Activated B cell treated with CpG ODN at 0.5 μM for 24 hours (primary cell): ENCODE measurements at places on chromosomes 2 and 18. TPM values are rescaled to one million over a fixed set of nuclear protein-coding genes. Genes with fewer than 3 reads are reported as not detected.

DNA sequence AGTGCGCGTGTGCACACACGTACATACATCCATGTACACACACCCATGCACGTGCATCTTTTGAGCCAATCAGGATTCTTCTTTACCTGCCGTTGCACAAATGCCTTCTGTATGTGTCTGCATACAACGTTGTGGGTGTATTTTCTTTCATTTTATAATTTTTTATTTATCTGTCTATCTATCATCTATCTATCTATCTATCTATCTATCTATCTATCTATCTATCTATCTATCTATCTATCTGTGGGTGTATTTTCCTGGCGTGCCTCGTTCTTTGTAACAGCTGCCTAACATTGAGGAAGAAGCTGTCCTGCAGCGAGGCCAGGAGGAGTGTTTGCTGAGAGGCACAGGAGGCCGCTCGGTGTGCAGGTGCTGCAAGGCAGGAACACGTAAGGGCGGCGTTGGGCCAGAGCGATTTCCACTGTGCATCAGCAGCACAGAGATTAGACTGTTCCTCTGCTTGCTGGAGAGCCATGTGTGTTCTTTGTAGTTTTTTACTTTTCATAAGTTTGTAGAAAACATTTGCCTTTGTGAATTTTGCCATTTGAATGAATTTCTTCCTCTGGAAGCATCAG, 84.4 kb downstream of the DGKD start:
- DNase-seq: no peak

The NR4A2 gene
- total RNA-seq: 6.7 and 7.5 TPM in 2 replicates

The GGCX gene
- 30.0 and 30.7 TPM in 2 replicates for total RNA-seq

- no peak for DNase-seq
These were observed 158.6 kb upstream of the RBMS1 start for GRCh38 chr2:160652236-160652635.

- DNase-seq: no peak
These were observed 46.4 kb upstream of the ACAA2 start for GRCh38 chr18:49859725-49860124.

- DNase-seq: no peak
These were observed 209.4 kb upstream of the SP5 start for GRCh38 chr2:170505631-170506275.

DNA sequence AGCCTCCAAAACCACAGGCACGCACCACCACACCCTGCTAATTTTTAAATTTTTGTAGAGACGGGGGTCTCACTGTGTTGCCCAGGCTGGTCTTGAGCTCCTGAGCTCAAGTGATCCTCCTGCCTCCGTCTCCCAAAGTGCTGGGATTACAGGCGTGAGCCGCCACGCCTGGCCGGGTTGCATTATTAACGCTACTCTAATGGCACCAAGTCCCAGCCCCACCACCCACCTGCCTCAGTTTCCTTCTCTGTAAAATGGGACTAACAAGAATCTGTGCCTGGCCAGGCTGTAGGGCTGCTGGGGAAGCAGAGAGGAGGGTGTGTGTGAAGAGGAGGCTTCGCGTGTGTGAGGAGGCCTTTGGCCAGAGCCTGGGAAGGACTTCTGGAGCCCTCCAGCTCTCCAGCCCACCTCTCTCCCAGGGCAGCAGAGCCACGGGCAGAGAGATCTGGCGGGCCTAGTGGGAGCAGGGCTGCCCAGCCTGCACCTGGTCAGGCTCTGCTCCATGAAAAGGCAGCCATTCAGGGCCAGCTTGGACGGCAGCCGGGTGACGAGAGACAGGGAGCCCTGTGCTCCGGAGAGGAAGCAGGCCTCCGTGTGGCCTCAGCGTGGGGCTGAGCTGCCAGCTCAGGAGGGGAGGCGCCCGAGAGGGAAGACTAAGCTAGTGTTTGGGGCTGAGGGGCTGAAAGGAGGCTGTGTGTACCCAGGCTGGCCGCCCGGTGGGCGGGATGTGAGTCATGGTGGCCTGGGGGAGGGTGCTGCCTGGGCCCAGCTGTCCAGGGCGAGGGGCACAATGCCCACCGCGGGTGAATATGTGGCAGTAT, 7.4 kb upstream of the B3GNT7 start:
- DNase-seq: no peak

The FSHR gene
- total RNA-seq: not detected in 2 replicates

The EVX2 gene
- not detected in 2 replicates for total RNA-seq

- DNase-seq: no peak
These were observed 127.4 kb downstream of the CACNB4 start for GRCh38 chr2:151971301-151972051.

DNA sequence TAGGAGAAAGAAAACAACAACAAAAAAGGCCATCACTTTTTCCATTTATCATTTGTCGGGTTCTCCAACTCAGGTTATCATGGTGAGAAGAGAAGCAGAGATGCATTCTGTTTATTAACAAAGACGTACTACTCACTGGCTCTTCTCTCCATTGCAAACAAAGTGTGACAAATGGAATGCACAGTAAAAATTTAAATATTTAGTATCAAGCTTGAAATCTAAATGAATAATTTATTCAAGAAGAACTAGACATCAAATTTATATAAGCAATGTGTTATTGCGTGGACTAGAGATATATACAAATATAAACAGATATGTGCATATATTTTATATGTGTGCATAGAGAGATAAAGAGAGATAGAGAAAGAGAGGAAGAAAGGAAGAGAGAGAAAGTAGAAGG, 236.5 kb downstream of the DSEL start:
- no peak for DNase-seq

- DNase-seq: no peak
These were observed 15.0 kb upstream of the DSG1 start for GRCh38 chr18:31302991-31303390.

GRCh38 chr2:74021407-74021755, 36.7 kb downstream of the TET3 start:
- no peak for DNase-seq

The PRSS56 gene
- total RNA-seq: not detected in 2 replicates

GRCh38 chr2:194203898-194204297, 1453.1 kb upstream of the SLC39A10 start:
- no peak for DNase-seq

DNA sequence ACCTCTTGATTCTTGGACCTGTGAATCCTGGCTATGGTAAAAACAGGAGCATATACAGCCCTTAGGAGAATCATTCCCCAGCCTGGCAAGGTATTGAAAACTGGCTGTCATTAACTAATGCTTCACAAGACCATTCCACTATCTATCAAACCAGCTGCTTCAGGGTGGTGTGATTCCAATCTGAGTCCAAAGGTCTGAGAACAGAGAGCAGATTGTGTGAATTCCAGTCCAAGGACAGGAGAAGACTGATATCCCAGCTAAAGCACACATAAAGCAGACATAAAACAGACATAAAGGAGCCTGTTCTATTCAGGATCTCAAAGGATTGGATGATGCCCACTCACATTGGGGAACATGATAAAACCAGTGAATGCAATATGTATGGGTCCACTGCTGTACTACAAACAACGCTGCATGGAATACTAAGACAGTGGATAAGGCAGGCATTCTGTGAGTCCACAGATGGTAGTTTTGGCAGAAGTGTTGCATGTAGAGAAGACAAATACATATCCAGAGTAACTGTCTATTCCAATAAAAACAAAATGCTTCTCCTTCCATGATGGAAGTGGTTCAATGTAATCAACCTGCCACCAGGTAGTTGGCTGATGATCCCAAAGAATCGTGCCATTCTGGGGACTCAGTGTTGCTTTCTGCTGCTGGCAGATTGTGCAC, 363.9 kb downstream of the KCNJ3 start:
- DNase-seq: no peak

GRCh38 chr2:149068996-149069888, 30.7 kb downstream of the LYPD6B start:
- DNase-seq: no peak

The ACTR1B gene
- total RNA-seq: 55.0 and 55.9 TPM in 2 replicates

GRCh38 chr18:73414598-73414997, 546.8 kb upstream of the NETO1 start:
- no peak for DNase-seq

DNA sequence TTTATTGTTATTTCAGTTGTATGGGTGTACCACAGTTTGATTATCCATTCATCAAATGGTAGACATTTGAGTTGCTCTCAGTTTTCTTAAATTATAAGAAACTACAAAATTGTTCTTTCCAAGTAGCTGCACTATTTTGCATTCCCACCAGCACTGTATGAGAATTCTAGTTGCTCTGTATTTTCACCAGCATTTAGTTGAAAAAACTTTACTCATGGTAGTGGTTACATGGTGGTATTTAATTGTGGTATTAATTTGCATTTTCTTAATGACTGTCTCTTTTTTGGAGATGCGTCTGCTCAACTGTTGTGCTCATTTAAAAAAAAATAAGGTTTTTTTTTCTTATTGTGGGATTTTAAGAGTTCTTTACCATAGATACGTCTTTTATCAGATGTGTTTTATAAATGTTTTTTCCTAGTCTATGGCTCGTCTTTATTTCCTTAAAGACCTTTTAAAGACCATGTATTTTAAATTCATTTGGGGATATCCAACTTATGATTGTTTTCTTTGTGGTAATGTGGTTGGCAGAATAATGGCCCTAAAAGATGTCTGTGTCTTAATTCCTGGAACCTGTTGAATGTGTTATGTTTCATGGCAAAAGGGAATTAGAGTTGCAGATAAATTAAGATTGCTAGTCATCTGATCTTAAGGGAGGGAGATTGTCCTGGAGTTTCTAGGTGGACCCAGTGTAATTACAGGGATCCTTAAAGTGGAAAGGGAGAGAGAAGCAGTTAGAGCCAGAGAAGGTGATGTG, 37.4 kb downstream of the UBE2F start:
- no peak for DNase-seq

- no peak for DNase-seq
These were observed 41.7 kb downstream of the AKAIN1 start for GRCh38 chr18:5155218-5155906.

The SEPTIN10 gene
- total RNA-seq: 0.35 and 0.69 TPM in 2 replicates
